ENCODE measurements at places on chromosomes 3 and 15. TPM values are rescaled to one million over a fixed set of nuclear protein-coding genes. Genes with fewer than 3 reads are reported as not detected.

ZPLD1 gene
- not detected for total RNA-seq

PPARG gene
- 1.2 TPM for total RNA-seq

FSD2 gene
- total RNA-seq: not detected

C15orf39 gene
- total RNA-seq: 117 TPM

ERICH6 gene
- total RNA-seq: not detected

ECE2 gene
- not detected for total RNA-seq

UCN2 gene
- total RNA-seq: not detected

GPR171 gene
- 154 TPM for total RNA-seq

PATL2 gene
- total RNA-seq: 22.5 TPM

CPLX3 gene
- total RNA-seq: 0.25 TPM

LINGO1 gene
- total RNA-seq: not detected

TAGLN3 gene
- not detected for total RNA-seq

MST1 gene
- total RNA-seq: 10.4 TPM

WDR49 gene
- total RNA-seq: 0.30 TPM

ROBO1 gene
- total RNA-seq: not detected

LRRC49 gene
- not detected for total RNA-seq

FANCD2OS gene
- total RNA-seq: not detected

TGM4 gene
- total RNA-seq: not detected

NLGN1 gene
- total RNA-seq: not detected

FEM1B gene
- 50.0 TPM for total RNA-seq

ERC2 gene
- 0.11 TPM for total RNA-seq

THPO gene
- total RNA-seq: not detected

PKM gene
- total RNA-seq: 1,264 TPM

PPM1L gene
- total RNA-seq: 4.0 TPM

C3orf38 gene
- 30.9 TPM for total RNA-seq

MORC1 gene
- not detected for total RNA-seq

SERINC4 gene
- total RNA-seq: 0.23 TPM

TM6SF1 gene
- total RNA-seq: 5.1 TPM

SLC22A14 gene
- total RNA-seq: not detected

MST1R gene
- 2.1 TPM for total RNA-seq

CDHR4 gene
- total RNA-seq: not detected

REC114 gene
- not detected for total RNA-seq

MGLL gene
- 5.0 TPM for total RNA-seq

IRAK2 gene
- 1.5 TPM for total RNA-seq

ESYT3 gene
- 1.2 TPM for total RNA-seq

MASP1 gene
- total RNA-seq: not detected

CCR9 gene
- total RNA-seq: not detected

ZNF592 gene
- 44.0 TPM for total RNA-seq

ZNF660 gene
- 0.11 TPM for total RNA-seq

SLC38A3 gene
- not detected for total RNA-seq

RETNLB gene
- not detected for total RNA-seq

PLA1A gene
- not detected for total RNA-seq

DZIP1L gene
- not detected for total RNA-seq

SV2B gene
- total RNA-seq: 0.20 TPM

ALDH1A2 gene
- not detected for total RNA-seq

SMAD3 gene
- 82.8 TPM for total RNA-seq

GP9 gene
- total RNA-seq: not detected

WDR93 gene
- total RNA-seq: not detected

GATM gene
- total RNA-seq: 1.3 TPM

ADGRG7 gene
- total RNA-seq: not detected

LTK gene
- total RNA-seq: 1.7 TPM

ZBTB47 gene
- total RNA-seq: 0.11 TPM

EFCAB12 gene
- 0.43 TPM for total RNA-seq

HCLS1 gene
- total RNA-seq: 340 TPM

OR5K2 gene
- total RNA-seq: not detected

GABRA5 gene
- total RNA-seq: not detected

Data from T-helper 2 cell treated with Interferon-gamma antibody and Interleukin-4, amounts not matched to agents 100 ng/mL and 5 ng/mL, for 36 hours (primary cell).